ENCODE measurements at places on chromosomes 5 and 9.

- no peak for DNase-seq
Observed at GRCh38 chr5:88281322-88281721, 12.7 kb upstream of the TMEM161B start.

- no peak for DNase-seq
Observed at GRCh38 chr9:68861436-68861835, 152.5 kb downstream of the PRKACG start.

GRCh38 chr5:135326296-135327254 lies 72.5 kb downstream of the MACROH2A1 start:
- no peak for DNase-seq

DNA sequence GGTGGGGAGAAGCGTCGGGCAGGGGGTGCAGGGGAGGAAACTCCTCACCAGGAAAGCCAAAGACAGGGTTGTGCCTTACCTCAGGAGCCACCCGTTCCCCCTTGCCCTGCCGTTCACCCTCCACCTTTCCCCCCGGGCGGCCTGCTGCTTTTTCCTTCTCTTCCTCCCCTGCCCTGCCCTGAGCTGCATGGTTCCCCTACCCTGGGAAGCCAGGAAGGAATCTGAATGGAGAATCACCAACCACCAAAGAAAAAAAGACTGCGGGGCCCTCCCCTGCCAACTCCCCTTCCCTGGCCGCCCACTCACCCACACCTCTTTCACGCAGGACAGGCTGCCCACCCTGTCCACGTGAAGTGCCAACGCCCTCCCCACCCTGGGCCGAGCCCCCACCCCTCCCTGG lies 820 bp upstream of the NFX1 start:
- peak; percentile 7 for DNase-seq

Data from fibroblast of skin of right biceps (primary cell).